ENCODE measurements at places on chromosomes 4 and X. TPM values are rescaled to one million over a fixed set of nuclear protein-coding genes. Genes with fewer than 3 reads are reported as not detected.
A peak's percentile ranks its signal among the peaks of the same experiment; 100 is the strongest.

- DNase-seq = no peak
Observed at GRCh38 chrX:67731061-67731460, 187.2 kb downstream of the AR start.

- DNase-seq = no peak
Observed at GRCh38 chr4:127832585-127832984, 48.1 kb upstream of the PLK4 start.

DNA sequence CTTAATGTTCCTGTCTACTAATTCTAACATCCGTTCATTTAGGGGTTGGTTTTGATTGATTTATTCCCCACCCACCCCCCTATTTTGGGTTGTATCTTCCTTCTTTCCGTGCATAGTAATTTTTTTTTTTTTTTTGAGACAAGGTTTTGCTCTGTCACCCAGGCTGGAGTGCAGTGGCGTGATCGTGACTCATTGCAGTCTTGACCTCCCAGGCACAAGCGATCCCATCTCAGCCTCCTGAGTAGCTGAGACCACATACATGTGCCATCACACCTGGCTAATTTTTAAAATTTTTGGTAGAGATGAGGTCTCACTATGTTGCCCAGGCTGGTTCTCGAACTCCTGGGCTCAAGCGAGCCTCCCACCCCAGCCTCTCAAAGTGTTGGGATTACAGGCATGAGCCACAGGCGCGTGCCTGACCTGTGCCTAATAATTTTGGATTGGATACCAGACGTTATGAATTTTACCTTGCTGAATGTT is 79.9 kb downstream of the ZFX start:
- DNase-seq = no peak

DNA sequence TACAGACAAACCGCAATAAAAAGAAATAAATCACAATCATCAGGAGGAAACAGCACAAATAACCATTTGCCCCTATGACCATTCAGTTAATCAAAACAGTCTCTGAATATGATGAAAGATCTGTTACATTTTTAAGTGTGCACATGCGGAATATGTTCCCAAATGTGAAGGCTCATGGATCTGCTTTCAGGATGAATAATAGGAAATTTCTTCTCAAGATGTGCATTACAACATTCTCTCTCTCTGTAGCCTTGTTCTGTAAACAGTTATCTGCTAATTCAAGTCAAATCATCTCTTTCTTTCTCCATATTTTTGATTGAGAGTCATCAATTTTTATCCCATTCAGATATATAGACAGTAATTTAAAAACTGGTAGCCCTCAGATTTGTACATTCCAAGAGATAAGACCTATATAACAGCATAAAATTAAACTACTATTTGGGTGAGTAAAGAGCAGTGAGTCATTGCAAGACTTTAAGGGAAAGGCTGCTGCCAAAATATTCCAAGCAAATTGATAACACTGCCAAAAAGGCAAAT is 433.9 kb upstream of the ATOH1 start:
- no peak for DNase-seq

DNA sequence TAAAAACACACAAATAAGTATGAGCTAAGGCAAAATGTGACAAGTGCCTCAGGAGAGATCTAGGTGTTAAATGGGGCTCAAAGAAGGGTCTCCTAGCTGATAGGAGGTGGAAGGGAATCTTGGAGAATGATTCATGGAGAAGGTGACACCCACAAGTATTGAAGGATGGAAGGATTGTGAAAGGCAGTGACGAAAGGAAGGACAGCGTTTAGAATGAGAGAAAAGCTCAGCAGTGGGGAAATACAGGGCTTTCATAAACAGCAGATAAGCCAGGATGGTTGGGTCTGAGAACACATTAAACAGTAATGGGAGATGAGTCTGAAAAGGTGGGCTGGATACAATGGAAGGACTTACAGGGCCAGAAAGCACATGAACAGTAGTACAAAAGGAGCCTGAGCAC is 11.5 kb downstream of the ANXA5 start:
- DNase-seq = no peak

DNA sequence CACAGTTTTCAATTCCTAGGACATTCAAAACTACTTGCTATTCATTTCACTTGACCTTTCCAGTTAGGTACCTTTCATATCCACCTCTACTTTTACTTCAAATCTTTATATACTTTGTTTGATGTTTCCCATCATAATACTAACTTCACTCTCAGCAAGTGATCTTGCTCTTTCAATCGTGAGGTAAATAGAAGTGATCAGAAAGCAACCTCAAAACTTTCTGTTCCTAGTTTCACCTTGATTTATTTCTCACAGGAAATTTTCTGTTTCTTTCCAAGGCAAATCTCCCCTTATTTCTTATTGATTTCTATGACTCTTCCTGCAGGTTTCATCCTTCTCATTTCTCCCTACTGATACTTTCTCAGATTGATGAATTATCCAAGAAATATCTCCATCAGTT is 623.5 kb downstream of the FSTL5 start:
- DNase-seq = no peak

DNA sequence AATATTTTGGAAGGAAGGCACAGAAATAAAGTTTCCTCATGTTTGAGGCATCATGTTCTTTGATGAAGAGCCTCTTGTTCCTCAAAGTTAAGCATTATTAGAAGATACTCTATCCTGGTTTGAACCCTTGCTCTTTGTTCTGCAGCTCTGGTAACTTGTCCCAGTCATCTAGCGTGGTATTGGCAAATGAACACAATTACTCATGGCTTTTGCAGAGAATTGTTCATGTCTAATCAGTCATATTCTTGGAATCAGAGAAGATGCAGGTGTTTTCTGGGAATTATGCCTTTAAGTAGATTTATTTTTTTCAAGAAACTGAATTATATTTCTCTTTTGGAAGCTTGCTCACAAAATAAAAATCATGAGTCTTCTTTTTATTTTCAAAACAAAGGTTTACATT is 52.9 kb upstream of the HPGDS start:
- no peak for DNase-seq

- DNase-seq = no peak
Observed at GRCh38 chr4:159722052-159722451, 619.2 kb downstream of the RAPGEF2 start.

Gene ASMT
- not detected for polyA plus RNA-seq

DNA sequence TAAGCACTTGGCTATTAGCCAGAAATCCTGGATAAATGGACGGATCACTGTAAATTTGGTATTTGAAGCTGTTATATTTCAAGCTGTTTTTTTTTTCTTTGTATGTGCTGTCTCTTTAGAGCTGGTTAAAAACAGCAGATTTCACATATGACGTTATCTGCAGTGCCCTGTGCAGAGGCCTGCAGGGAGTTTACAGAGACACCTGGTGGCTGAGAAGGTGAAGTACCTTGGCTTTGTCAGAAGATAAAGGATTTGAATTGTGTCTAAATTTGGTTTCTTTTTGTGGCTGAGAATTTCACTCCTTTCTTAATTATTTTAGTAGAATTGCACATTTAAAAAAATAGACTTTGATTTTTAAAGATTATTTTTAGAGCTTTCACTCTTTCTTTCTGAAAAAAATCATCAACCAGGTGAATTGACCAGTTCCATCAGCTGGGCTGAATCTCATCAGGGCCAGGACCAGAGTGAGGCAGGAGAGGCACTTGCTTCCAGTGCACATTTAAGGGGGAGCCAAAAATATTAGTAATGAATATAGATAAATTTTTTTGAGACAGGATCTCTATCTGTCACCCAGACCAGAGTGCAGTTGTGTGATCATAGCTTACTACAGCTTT is 9.6 kb upstream of the CHRNA9 start:
- peak; percentile 71 for DNase-seq

Gene CLTRN
- 1.6 TPM for polyA plus RNA-seq

- no peak for DNase-seq
Observed at GRCh38 chr4:71366766-71367165, 27.9 kb downstream of the SLC4A4 start.

DNA sequence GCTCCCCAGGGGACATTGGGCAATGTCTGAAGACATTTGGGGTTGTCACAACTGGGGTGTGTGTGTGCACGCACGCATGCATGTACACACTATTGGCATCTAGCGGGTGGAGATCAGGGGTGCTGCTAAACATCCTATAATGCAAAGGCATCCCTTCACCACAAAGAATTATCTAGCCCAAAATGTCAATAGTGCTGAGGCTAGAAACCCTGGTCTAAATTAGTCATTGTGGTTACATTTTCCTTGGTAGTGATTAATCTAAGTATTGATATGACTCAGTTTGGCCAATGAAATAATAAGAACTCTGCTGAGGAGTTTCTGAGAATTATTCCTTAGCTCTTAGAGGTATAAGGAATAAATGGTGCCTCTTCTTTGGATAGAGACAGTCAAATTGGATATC is 200.2 kb downstream of the CLCN4 start:
- DNase-seq = no peak

Gene USP26
- not detected for polyA plus RNA-seq

Gene RADX
- polyA plus RNA-seq = 8.5 TPM

DNA sequence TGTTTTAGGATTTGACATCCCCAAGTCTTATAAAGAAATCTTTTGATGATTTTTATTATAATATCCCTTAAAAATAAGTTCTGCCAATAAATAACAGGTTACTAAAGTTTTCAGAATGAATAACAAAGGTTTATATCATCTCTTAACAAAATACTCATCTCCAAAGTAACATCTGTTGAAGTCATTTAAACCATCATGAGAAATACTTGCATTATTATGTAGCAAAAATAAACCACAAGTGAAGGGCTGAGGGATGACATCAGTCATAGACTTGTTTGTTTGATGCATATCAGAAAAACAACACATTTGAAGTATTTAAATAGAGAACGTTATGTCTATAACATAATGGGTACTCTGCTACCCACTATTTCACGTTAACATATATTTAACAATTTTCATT is 114.9 kb downstream of the SPOCK3 start:
- DNase-seq = no peak

DNA sequence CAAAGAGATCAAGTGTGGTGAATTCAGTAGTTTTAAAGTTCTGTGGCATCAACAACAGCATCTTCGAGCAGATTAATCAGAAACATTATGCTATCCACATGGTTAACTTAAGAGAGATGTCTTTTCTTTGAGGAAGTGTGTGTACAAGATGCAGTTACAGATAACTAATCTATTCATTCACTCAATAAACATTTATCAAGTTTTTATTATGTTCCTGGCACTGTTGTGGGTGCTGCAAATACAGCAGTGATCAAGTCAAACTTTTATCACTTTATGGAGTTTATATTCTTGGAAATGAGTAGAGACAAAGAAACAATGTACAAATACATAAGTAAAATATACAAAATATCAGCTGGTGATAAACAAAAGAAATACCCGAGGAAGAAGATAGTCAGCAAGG is 66.4 kb downstream of the ATOH1 start:
- no peak for DNase-seq

DNA sequence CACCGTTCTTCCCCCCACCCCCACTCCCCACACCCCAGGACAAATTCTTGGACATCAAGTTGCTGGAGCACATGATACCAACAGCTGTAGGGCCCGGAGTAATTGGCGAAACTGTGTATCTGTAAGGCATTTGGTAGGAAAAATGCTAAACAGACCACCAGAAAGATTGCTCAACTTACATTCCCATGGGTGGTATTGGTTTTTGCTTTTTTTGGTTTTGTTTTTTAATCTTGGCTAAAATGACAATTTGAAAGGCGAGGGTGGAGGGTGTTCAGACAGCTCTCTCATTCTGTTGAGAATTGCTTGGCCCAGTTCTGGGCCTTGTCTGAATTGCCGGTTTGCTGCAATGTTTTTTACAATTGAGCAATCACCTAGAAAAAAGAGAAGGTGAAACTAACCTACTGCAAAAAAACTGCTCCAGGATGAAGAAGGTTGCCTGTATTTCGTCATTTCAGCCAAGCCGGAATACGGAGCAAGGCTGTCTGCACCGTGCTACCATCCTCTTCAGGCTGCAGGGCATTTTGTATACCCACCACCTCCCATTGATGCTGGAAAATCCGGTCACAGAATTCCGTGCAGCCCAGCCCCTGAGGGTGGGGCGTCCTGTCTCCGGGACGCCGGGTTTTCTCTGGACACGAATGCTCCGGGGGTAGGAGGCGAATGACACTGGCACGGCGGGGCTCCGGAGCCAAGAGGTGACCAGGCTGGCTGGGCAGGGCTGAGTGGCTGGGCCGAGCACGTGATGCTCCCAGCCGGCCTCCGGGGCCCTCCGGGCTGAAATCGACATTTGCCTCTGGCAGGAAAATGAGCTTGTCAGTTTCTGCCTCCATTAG is at the start of gene CLCN4:
TSS of gene CLCN4 (plus strand) at position 777 of the 833 bp plus-strand sequence. CDS start 28,058 bp downstream, outside the sequence.
- DNase-seq = no peak

GRCh38 chrX:153673428-153674218 is at the start of gene PNCK:
Gene PNCK, minus strand, starts transcription at chrX:153673813. Its CDS starts 737 bp downstream, at chrX:153673076.
- DNase-seq = no peak

- DNase-seq = no peak
Observed at GRCh38 chr4:42871671-42872290, 20.7 kb upstream of the GRXCR1 start.

GRCh38 chrX:24260842-24261550 is 52.9 kb downstream of the SUPT20HL2 start:
- DNase-seq = peak; percentile 40

- no peak for DNase-seq
Observed at GRCh38 chr4:142556570-142557238, 289.4 kb downstream of the INPP4B start.

DNA sequence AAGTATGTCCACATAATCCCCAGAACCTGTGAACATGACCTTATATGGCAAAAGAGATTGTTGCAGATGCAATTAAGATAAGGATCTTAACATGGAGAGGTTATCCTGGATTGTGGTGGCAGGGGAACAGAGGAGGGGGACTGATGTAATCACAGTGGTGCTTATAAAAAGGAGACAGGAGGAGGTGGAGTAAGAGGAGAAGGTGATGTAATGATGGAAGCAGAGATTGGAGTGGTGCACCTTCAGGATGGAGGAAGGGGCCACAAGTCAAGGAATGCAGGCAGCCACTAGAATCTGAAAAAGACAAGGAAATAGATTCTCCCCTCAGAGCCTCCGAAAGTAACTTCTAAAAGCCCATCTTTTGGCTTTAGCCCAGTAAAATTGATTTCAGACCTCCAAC is 388.4 kb downstream of the BCOR start:
- no peak for DNase-seq

- DNase-seq = no peak
Observed at GRCh38 chr4:99649778-99650177, 7.8 kb downstream of the C4orf54 start.

DNA sequence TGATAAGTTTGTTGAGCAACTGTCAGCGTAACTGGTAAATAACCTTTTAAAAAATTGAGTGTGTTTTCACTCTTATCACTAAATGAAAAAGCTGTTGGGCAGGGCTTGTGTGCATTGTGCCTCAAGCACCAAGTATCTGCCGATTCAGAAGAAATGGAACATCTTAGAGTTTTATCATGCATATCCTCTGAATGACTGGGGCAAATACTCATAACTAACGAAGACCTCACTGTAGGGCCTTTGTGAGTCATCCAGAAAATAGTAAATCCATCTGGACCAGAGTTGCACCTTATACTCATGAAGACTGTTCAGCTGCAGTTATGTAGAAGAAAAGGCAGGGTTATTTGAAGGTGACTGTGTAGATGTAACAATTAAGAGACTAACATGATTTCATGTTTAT is 222.1 kb downstream of the CAMK2D start:
- DNase-seq = peak; percentile 52

Gene POLN
- polyA plus RNA-seq = 2.3 TPM

Gene ZNF157
- polyA plus RNA-seq = 0.27 TPM

- no peak for DNase-seq
Observed at GRCh38 chr4:7573576-7574091, 138.9 kb upstream of the PSAPL1 start.

Gene MAGEB4
- not detected for polyA plus RNA-seq

Data from large intestine (tissue), 12 donors.